Stimulated activated CD8-positive, alpha-beta memory T cell treated with anti-CD3 and anti-CD28 coated beads, Interleukin-2, amount 100 ng/mL, for 1 hour (primary cell): ENCODE measurements at places on chromosomes 4 and X.

GRCh38 chr4:88027611-88028608 lies 20.5 kb downstream of the PKD2 start:
- DNase-seq: no peak

GRCh38 chr4:180189666-180190065 lies 2053.5 kb upstream of the TENM3 start:
- no peak for DNase-seq

GRCh38 chr4:46393606-46394005 lies 3.7 kb upstream of the GABRA2 start:
- DNase-seq: no peak

DNA sequence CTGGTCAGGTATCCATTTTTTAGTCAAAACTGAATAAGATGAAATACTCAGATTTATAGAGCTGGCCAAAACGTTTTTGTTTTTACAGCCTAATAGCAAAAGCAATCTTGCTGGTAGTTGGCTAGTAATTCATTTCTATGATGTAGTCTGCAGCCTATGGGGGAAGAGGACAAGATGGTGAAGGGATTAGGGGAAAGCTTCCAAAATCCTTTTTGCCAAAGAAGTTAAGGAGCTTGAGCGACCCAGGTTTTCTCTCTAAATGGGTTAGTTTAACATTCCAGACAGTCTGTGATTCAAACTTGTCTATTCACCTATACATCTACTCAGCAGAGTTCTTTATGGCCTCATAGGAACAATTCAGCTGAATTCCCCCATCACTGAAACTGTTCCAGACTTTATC lies 89.8 kb upstream of the SPRY1 start:
- no peak for DNase-seq

- DNase-seq: no peak
Measured at GRCh38 chr4:188433741-188434315, 294.6 kb downstream of the TRIML1 start.
